ENCODE measurements at places on chromosomes 3 and 15. TPM values are rescaled to one million over a fixed set of nuclear protein-coding genes. Genes with fewer than 3 reads are reported as not detected.

The MTFMT gene
- total RNA-seq, result 27.9 TPM

The FEZF2 gene
- total RNA-seq, result not detected

The TRPM1 gene
- total RNA-seq, result not detected

The TF gene
- total RNA-seq, result not detected

The SEMA3F gene
- 1.7 TPM for total RNA-seq

The SNX4 gene
- total RNA-seq, result 29.9 TPM

The TRH gene
- under 0.01 TPM for total RNA-seq

The NDN gene
- 43.7 TPM for total RNA-seq

The TMEM115 gene
- 43.1 TPM for total RNA-seq

The MEX3B gene
- total RNA-seq, result 8.6 TPM

The DUOXA2 gene
- not detected for total RNA-seq

The LRTM1 gene
- total RNA-seq, result not detected

The CEP152 gene
- total RNA-seq, result 11.3 TPM

The TXNRD3 gene
- total RNA-seq, result 9.0 TPM

The GOLGA8S gene
- total RNA-seq, result not detected

The NR1D2 gene
- 35.1 TPM for total RNA-seq

The CCDC39 gene
- total RNA-seq, result not detected

The HYAL1 gene
- 0.96 TPM for total RNA-seq

The RPS17 gene
- 1,478 TPM for total RNA-seq

The MINAR1 gene
- total RNA-seq, result 0.38 TPM

The MST1 gene
- total RNA-seq, result 6.5 TPM

The EFHB gene
- under 0.01 TPM for total RNA-seq

The NOX5 gene
- under 0.01 TPM for total RNA-seq

The MOBP gene
- under 0.01 TPM for total RNA-seq

The GAP43 gene
- total RNA-seq, result 0.56 TPM

The CPLX3 gene
- not detected for total RNA-seq

The TEX55 gene
- not detected for total RNA-seq

The CD200R1 gene
- under 0.01 TPM for total RNA-seq

The TRIM42 gene
- total RNA-seq, result not detected

The CD200 gene
- total RNA-seq, result 25.1 TPM

The ITPR1 gene
- 104 TPM for total RNA-seq

The LRRC49 gene
- 12.4 TPM for total RNA-seq

The ROBO2 gene
- total RNA-seq, result under 0.01 TPM

The GASK1A gene
- 1.9 TPM for total RNA-seq

The GOLGA8R gene
- 4.8 TPM for total RNA-seq

The ZBBX gene
- total RNA-seq, result not detected

The TYRO3 gene
- total RNA-seq, result 3.4 TPM

The UROC1 gene
- total RNA-seq, result not detected

The FAM81A gene
- total RNA-seq, result 0.28 TPM

The SH2D7 gene
- total RNA-seq, result not detected

The FOXL2 gene
- total RNA-seq, result 0.19 TPM

The GRAMD2A gene
- 0.28 TPM for total RNA-seq

The PPM1L gene
- total RNA-seq, result 2.3 TPM

The CHCHD6 gene
- 6.5 TPM for total RNA-seq

The ROPN1 gene
- total RNA-seq, result not detected

The RTP3 gene
- not detected for total RNA-seq

The ACOX2 gene
- total RNA-seq, result 10.2 TPM

The FMN1 gene
- total RNA-seq, result 0.85 TPM

The UBA7 gene
- 24.7 TPM for total RNA-seq

The SPPL2A gene
- total RNA-seq, result 79.8 TPM

The LRRN1 gene
- total RNA-seq, result under 0.01 TPM

The P2RY13 gene
- not detected for total RNA-seq

The CD86 gene
- total RNA-seq, result not detected

The ASB14 gene
- not detected for total RNA-seq
